Right lung (tissue), 10 donors: ENCODE measurements at places on chromosomes 6 and 20.

DNA sequence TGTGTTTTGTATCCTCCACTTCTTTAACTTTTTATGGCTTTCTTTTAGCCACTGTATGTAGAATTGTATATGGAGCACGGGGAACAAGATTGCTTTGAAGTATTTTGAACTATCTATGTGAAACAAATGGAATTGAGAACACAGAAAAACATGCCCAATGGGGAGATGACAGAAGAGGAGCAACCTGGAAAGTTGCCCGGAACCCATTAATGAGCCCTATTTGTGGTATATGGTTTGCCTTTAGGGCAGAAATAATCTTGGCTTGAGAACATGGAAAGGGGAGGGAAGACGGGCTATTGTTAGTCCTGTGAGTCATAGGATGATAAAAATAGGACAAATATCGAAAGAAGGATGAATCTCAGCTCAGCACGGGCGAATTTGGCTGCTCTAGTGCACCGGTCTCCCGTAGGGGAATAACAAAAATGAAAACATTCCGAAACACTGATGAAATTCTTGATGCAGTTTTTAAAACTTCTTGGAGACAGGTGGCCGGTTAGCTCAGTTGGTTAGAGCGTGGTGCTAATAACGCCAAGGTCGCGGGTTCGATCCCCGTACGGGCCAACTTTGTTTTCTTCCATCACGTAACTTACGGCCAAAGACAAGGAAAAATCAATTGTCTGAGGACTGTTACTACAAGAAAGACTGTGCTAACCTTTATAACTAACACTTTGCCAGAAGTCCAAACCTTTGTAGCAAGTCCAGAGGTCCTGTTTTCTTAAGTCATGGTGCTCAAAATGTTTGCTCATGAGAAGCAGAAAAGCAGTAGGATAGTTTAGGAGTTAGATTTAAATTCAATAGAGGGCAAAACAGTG is 15.7 kb downstream of the HMGN4 start:
- peak; percentile 70 for DNase-seq

DNA sequence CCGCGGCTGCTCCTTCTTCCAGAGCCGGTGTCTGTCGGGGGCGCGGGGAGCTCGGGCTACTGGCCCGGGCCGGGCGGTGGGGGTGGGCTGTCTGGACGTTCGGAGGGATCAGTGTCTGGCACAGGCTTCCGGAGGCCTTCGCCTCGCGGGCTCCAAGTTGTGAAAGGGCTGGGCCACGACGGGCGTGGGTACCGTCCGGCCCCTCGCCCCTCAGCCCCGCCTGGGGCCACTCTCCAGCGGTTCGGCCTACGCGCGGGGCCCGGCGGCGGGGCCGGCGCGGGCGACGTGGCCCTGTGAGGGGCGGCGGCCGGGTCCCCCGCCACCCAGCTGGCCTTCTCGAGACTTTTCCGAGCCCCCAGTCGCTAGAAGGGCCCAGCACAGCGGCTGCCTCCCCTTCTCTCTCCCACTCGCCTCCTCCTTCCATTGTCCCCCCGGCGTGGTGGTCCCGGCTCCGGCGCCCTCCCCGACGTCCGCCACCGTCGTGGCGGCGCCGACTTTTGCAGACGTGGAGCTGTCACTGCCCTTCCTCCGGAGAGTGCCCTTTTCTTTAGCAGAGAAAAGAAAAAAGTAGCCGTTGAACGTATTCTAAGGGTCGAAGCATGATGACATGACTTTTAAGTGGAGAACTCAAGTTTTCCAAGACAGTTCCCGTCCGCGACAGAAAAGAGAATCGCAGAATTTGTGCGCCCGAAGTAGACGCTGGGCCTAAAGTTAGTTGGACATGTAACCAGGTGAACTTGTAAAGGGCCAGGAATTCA is 571 bp downstream of the ITCH start:
- DNase-seq = peak; percentile 60

- DNase-seq = no peak
Measured at GRCh38 chr20:58717278-58718091, 24.9 kb downstream of the NPEPL1 start.

GRCh38 chr6:116035616-116036015 is 25.1 kb downstream of the FRK start:
- DNase-seq = no peak

GRCh38 chr20:49326026-49326425 is 48.2 kb upstream of the ZNFX1 start:
- no peak for DNase-seq

DNA sequence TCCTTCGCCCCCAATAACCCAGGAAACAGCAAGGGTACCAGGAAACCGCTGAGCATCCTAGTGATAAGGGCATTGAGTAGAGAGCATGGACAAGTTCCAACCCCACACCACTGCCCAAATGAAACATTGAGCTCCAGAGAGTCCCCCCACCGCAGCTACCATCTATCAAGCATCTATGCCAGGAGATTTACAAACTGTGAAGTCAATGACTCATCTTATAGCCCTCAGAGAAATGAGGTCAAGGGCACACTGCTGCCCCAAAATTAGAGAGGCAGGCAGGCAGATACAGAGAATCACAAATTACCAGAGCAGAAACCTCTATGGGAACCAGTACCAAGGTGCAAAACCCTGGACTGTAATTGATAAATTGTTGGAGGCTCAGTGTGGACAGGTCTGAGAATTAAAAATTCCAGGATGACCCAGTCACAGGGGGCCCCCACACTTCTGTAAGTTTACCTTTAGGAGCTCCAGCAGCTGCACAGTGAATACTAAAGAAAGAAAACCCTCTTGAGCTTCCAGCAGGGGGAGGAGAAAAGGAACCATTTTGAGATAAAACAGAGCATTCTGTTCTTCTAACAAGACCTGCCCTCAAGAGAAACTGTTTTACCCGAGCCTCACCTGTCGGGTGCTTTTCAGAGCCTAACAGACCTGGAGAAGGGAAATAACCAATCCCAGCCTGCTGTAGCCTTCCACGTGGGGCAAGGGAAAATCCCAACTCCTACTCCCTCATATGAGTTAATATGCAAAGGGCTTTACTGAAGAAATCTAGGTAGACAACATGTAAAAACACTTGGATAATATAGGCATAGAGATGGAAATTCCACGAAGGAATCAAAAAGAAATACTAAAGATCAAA is 118.0 kb upstream of the ARID1B start:
- no peak for DNase-seq

GRCh38 chr6:149925253-149925973 is 2.5 kb upstream of the RAET1G start:
- no peak for DNase-seq

DNA sequence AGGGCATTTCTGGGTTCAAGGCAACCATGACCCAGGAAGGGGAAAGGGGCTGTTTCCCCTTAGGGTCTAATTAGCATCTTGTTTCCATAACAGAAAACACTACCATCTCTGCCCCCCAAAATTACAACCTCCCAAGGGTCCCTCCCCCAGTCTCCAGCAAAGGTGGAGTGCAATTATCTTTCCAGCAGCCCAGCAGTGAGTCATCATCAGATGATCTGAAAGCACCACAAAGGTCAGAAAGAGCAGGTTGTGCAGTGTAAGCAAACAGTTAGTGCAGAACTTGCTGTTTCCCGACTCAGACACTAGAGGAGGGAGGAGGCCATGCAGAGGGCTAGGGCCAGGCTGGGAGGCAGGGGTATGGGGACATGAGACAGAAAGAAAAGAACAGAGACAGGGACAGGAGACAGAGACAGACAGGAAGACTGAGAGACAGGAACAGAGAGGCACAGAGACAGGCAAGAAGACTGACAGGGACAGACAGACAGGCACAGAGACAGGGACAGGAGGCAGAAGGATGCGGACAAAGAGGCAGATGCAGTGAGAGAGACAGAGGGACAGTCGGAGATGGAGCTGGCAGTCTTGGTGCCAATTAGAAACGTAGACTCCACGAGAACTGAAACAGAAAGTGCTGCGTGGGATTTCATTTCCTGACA is 62.5 kb downstream of the PYGB start:
- no peak for DNase-seq

DNA sequence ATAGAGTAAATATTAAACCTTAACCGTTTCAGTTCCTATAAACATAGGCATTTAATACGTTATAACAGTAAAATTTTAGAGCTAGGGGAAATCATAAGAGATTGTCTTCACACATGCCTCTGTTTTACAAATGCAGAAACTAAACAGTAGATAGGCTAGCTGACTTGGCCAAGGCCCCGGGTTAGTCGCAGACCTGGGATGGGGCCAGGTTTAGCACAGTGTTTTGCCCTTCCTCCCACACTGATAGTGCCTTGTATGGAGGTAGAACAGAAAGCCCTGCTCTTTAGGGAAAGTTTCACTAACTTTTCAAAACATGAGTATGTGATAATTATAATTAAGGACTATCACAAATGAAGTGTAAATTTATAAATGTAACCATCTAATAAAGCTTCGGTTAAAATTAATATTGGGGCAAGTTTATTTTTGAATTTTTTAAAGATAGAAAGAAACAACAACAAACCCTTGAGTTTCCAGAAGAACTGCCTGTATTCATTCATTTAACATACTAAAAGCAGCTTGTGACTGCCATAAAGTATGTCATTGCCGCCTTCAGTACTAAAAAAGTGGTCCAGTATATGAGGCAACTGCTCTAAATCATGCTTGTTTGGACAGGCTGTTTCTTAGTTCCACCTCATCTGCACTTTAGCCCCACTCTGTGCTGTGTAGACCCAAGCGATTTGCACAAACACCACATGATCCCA is 62.5 kb upstream of the LOC128125822 start:
- peak; percentile 55 for DNase-seq

GRCh38 chr20:2178318-2179232 is 76.9 kb downstream of the STK35 start:
- DNase-seq = peak; percentile 76

DNA sequence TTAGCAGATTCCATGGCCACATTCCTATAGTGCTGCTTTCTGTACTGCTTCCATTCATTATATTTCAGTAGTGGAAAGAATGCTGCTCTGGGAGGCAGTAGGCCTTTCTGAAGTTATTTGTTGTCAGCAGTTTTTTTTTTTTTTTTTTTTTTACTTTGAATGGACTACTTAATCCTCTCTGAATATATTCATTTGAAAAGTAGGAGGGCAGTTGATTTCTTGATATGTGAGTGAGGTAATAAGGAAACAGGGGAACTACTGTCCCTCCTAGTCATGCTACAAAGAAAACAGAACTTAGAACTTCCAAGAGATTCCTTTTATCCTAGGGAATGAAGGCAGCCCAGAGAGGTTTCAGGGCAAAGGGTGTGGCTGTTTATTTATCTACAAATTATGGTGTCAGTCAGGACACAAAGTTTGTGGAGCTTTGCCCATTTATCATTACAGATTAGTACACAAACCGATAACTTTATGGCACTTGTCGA is 155.9 kb downstream of the JARID2 start:
- DNase-seq = no peak

- peak; percentile 26 for DNase-seq
Measured at GRCh38 chr6:144007478-144008119, 460 bp downstream of the PLAGL1 start.

DNA sequence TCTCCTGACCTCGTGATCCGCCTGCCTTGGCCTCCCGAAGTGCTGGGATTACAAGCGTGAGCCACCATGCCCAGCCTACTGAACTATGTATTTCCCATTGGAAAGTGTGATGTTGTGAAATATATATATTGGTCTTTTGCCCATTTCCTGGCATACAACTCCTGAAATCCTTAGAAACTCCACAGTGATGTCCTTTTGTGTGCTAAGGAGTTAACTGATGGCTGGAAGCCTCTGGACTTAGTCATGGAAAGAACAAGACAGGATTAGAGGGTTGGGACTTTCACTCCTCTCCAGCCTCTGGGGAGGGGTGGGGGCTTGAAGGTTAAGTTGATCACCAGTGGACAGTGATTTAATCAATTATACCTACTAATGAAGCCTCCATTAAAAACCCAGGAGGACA is 7.1 kb downstream of the PANK2 start:
- no peak for DNase-seq

- DNase-seq = no peak
Measured at GRCh38 chr6:161302949-161303348, 29.1 kb upstream of the AGPAT4 start.

- DNase-seq = no peak
Measured at GRCh38 chr6:105022416-105022815, 65.5 kb downstream of the LIN28B start.

- no peak for DNase-seq
Measured at GRCh38 chr20:25259358-25259757, 11.5 kb downstream of the PYGB start.

GRCh38 chr20:6705926-6706548 is 61.4 kb upstream of the BMP2 start:
- DNase-seq = no peak

DNA sequence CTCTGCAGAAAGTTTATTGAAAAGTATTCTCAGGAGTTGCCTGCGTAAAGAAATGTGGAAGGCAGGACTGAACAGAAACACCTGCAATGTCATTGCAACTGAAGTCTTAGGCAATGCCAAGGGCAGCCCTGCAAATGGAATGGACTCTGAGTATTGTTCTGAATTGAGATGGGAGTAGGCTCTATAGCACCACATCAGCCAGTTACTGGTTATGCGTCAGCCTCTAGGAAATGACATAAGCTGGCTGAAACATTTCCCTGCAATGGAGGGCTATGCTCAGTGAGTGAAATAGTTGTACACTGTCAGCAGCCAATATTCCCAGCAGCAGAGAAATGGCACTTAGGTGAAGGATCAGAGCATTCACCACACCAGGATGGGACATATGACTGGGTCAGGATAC is 13.8 kb upstream of the GJE1 start:
- no peak for DNase-seq

DNA sequence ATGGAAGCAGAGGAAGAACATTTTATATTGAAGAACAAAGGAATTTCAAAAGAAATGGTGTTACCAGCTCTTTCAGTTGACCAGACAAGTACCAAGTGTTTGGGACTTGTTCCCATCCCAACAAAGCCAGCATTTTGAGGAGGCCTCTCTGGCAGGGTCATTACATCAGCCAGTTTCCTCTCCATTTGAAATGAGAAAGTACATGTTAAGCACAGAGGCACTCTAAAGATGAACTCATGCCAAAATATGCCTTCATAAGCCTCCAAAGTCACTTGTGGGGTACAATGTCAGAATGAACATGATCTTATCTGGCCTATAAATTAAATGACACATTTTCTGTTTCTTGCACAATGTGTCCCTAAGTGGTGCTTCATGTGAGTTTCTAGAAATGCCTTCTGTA is 223.9 kb downstream of the PRL start:
- no peak for DNase-seq

GRCh38 chr6:147142684-147143245 is 61.5 kb upstream of the STXBP5 start:
- no peak for DNase-seq

DNA sequence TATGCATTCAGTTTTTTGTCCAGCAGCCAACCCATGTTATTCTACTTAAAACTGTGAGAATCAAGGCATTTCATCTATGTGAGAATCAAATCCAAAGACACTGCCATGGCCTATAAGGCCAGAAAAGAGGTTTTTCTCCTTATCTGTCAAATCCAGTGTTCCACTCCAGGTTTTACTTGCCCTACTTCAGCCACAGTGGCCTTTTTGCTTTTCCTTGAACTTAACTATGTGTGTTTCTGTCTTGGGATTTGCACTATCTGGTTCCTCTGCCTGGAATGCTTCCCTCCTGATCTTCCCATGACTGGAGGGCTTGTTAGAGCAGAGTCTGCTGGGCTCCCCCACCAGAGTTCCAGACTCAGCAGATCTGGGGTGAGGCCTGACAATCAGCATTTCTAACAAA is 113.1 kb upstream of the DOK5 start:
- DNase-seq = no peak

GRCh38 chr20:51190783-51191180 is 167.9 kb upstream of the KCNG1 start:
- no peak for DNase-seq
